ENCODE measurements at places on chromosomes 5 and 9. TPM values are rescaled to one million over a fixed set of nuclear protein-coding genes. Genes with fewer than 3 reads are reported as not detected.

RPP25L gene
- 20.1 TPM for total RNA-seq

GLRA1 gene
- 0.64 TPM for total RNA-seq

TLX3 gene
- total RNA-seq, result not detected

GMCL2 gene
- not detected for total RNA-seq

SARDH gene
- 3.4 TPM for total RNA-seq

MXD3 gene
- total RNA-seq, result 4.1 TPM

SIT1 gene
- 0.41 TPM for total RNA-seq

CNTRL gene
- 11.1 TPM for total RNA-seq

C9 gene
- total RNA-seq, result 0.05 TPM

NOXA1 gene
- total RNA-seq, result 2.1 TPM

PTAR1 gene
- 46.0 TPM for total RNA-seq

CDC20B gene
- total RNA-seq, result 0.25 TPM

IL5 gene
- total RNA-seq, result not detected

TAS2R1 gene
- total RNA-seq, result 0.73 TPM

SHISAL2B gene
- 0.54 TPM for total RNA-seq

PPP6C gene
- 25.5 TPM for total RNA-seq

DNA sequence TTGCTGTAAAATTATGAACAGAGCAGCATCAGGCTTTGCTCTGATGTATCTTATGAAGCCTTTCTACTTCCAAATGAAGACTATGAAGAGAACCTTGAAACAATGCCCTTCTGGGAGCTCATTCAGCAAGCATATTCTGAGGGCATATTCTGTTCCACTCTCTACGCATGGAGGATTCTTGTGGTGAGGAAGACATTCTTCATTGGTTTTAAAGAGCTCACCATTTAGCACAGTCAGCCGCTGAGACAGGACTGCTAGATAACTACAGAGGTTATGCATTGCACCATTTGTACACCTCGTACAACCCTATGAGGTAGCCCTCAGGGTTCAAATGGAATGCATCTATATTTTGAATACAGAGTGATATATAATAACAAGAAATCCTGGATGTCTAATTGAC, 61.0 kb downstream of the INVS start:
- no peak for ATAC-seq

DNA sequence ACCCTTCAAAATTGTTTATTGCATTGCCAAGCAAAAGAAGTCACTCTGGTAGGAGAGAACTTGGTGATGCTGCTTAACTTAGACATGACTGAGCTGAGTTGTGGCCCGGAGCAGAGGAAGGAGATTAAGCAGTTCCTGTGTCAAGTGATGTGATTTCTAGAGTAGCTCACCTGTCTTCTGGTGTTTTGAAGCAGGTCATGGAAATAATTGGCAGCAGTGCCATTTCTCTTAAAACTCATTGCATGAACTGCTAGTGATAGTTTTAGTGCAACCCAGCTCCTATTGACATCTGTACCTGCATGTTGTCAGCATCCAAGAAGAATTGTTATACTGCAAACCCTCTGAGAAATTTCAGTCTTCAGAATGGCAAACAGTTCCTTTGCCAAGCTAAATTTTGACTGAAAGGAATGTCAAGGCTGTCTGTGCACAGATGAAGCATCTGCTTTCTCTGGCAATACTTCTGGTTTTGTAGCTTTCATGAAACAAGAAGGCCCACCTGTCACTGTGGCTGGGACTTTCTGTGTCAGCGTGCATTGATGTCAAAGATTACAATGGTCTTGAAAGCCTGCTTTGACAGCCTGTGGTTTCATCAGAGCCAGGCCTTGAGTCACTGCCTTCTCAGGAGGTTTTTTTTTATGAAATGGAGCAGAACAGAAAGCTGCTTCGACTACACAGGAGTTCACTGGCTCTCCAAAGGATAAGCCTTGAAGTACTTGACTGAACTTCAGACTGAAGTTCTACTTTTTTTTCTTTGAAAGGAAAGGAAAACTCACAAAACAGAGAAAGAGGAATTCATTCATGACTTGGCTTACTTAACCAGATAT, 90.6 kb downstream of the RALGPS1 start:
- ATAC-seq, result no peak

DNA sequence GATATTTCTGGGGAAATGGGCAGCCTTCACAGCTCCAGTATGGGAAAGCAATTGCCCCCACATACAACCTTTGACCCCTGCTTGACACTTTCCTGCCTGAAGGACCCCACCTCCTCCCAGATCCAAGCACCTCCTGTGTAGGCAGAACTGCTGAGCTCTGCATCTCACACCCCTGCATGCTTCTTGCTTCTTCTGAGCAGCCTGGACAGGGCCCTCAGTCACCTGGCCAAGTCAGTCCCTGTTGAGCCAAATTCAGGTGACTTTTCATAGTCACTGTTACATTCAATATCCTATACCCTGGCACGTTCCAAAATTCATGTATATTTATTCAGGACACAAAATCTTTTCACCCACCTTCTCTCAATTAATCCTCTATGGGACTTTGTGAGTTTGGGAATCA, 30.4 kb upstream of the CTSL start:
- no peak for ATAC-seq

DNA sequence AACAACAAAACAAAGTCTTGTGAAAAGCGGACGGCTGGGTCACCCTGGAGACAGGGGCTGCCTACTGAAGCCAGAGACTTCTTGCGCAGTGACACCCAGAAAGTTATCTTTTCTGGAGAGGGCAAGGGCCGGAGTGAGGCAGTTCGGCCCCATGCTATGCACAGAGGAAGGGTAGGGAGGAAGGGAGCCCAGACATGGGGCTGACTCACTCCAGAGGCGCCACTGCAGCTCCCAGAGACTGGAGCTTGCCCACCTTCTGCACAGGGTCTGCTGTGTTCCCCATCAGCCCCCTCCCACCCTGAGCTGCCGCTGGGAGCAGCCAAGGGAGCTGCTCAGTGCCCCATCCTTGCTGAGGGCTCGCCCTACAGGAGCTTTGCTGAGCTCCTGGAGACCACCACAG, 13.3 kb downstream of the SLC6A3 start:
- ATAC-seq, result no peak

- ATAC-seq, result peak; percentile 6
Measured at GRCh38 chr5:150057052-150057451, 29.3 kb downstream of the CSF1R start.

DNA sequence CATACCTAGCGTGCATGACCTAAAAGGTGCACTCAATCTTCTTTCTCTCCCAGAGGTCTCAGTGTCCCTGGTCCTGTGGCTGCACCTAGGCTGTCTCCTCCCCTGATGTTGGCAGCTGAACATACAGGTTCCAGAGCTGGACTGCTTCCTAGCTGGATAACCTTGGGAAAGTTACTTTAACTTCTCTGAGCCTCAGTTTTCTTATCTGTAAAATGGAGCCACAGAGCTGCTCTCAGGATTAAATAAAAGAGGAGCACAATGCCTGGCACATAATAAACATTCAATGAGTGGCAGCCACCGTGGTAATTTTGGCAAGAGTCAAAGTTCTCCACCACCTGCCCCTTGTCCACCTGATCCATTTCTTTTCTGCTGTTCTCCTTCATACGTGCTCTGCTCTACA, 14.0 kb downstream of the MORN5 start:
- ATAC-seq, result no peak

GRCh38 chr9:78909566-78909965, 612.6 kb downstream of the PSAT1 start:
- no peak for ATAC-seq

- ATAC-seq, result peak; percentile 100
Measured at GRCh38 chr9:108565651-108566378, 290.0 kb downstream of the ACTL7B start.

DNA sequence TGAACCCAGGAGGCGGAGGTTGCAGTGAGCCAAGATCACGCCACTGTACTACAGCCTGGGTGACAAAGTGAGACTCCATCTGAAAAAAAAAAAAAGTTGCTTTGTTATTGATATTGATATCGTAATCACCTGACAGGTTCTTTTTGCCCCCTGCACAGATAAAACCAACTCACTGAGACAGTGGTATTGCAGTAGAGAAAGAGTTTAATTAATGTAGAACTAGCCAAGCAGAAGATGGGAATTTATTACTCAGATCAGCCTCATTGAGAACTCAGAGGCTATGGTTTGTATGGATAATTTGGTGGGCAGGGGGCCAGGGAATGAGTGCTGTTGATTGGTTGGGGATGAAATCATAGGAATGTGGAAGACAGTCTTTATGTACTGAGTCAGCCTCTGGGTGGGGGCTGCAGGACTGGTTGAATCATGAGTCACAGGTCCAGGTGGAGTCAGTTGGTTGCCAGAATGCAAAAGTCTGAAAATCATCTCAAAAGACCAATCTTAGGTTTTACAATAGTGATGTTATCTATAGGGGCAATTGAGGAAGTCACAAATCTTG, 35.8 kb upstream of the MEGF10 start:
- ATAC-seq, result no peak

DNA sequence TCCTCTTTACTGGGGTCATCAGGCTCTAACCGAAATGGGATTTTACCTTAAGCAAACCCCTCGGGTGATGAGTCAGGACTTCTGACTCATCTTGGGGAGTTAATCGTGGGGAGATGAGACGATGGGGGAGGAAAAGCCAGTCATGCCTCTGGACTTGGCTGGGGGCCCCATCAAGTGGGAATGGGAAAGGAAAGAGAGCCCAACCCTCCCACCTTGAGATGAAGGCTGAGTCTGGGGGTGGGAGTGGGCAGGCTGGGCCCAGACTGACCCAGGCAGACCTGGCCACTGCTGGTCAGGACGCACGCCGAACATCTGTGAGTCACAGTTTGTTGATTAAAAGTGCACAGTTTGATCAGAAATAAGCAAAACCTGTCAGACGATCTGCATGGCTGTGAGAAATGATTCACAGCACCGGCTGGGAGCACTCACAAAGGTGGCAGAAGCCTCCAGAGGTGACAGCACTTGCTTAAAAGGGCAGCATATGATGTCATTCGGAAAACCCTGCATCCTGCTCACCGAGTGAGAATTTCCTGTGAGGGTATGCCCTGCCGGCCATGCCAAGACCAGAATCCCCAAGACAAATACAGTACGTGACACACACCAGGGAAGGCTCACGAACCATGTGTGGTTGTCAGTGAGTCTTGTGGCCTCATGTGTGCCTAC, 50.0 kb upstream of the SLC25A51 start:
- ATAC-seq, result peak; percentile 86

- ATAC-seq, result no peak
Measured at GRCh38 chr5:173733831-173734501, 117.5 kb upstream of the BOD1 start.

- ATAC-seq, result no peak
Measured at GRCh38 chr5:103840600-103840999, 278.0 kb upstream of the NUDT12 start.

- no peak for ATAC-seq
Measured at GRCh38 chr5:170536525-170536924, 32.7 kb downstream of the KCNIP1 start.

GRCh38 chr9:82606492-82607382, 456.2 kb downstream of the RASEF start:
- peak; percentile 91 for ATAC-seq

- ATAC-seq, result peak; percentile 56
Measured at GRCh38 chr5:72074251-72074650, 33.0 kb upstream of the MAP1B start.

GRCh38 chr5:99037668-99038067, 108.9 kb upstream of the CHD1 start:
- no peak for ATAC-seq

- ATAC-seq, result peak; percentile 83
Measured at GRCh38 chr5:160260881-160261815, 31.8 kb downstream of the FABP6 start.

GRCh38 chr5:14400085-14400484, 181.5 kb upstream of the OTULINL start:
- peak; percentile 72 for ATAC-seq

- peak; percentile 54 for ATAC-seq
Measured at GRCh38 chr5:180291234-180291940, 496 bp downstream of the MAPK9 start.

GRCh38 chr5:1077026-1077425, 34.8 kb downstream of the SLC12A7 start:
- ATAC-seq, result no peak

DNA sequence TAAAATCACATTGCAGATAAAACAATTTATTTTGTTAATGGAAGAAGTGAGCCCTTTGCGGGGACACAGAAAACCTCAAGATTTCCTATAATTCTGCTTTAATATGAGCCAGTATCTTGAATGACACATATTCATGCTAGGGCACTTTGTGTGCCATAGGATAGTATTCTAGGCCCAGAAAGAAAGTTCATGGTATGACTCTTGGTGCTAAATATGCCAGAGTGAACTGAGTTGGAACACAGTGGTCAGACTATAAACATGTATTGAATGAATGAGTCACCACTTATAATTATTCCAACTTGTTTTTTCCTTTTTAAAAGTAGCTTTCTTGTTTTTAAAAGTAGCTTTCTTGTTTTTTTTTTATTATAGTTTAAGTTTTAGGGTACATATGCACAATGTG, 46.0 kb downstream of the ADAMTS19 start:
- no peak for ATAC-seq

DNA sequence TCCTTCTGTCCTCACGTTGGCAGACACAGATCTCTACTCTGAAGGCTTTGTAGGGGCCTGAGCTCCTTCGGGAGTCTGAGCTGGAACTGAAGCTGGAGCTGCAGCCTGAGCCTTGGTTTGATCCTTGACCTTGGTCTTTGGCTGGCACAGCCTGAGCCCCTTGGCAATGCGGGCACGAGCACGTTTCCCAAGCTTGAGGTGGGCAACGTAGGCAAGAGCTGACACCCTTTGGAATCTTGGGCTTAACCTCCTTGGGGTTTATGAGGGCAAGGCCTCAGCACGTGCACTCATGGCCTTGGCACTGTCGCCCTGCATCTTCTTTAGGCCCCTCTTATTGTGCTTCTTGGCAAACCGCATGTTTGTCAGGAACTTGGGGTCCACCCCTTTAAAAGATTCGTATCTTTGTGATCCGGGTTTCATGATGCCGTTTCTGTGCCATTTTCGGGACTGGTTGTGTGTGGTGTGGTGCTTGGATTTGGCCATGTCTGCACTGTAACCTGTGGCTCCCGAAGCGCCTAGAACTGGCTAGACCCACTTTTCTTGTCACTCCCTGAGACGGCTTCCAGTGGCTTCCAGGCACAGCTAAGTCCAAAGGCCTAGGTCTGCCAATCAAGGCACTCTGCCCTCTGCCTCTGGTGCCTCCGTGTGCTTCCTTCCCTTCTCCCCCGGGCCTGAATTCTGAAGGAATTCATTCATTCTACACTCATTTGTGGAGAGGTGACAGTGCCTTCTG, 1.4 kb downstream of the SUSD1 start:
- no peak for ATAC-seq

GRCh38 chr9:133026426-133026825, 4.4 kb upstream of the GTF3C5 start:
- no peak for ATAC-seq

DNA sequence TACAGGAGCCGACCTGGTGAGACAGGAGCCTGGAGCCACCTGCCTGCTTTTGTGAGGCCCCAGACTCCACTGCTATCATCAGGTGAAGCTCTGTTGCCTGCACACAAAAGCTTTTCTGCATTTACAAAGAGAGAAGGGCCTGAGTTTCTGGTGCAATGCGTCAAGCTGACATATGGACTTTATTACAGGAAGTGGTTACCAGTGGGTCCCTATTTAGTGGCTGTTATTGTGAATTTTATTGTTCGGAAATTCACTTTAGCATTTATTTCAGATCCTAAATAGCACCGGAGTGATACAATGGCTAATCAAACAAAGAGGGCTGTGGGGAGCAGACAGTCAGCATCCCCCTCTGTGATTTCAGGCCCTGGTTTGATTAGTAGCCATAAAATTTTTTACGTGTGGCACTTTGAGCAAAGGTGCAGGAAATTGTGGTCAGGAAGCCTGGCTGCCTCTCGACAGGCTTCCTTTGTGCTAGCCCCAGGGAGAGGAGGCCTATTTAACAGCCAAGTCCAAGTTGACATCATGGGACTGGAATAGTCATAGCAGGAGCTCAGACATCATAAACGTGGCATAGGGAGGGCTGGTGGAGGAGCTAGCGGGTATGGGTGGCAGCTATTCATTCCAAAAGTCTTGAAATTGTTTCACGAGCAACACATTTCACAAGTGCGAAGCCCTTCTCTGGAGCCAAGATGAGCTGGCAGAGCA, 8.4 kb downstream of the TGFBI start:
- no peak for ATAC-seq
